ENCODE measurements at places on chromosomes 5 and 9. TPM values are rescaled to one million over a fixed set of nuclear protein-coding genes. Genes with fewer than 3 reads are reported as not detected.
A peak's percentile ranks its signal among the peaks of the same experiment; 100 is the strongest.

DNA sequence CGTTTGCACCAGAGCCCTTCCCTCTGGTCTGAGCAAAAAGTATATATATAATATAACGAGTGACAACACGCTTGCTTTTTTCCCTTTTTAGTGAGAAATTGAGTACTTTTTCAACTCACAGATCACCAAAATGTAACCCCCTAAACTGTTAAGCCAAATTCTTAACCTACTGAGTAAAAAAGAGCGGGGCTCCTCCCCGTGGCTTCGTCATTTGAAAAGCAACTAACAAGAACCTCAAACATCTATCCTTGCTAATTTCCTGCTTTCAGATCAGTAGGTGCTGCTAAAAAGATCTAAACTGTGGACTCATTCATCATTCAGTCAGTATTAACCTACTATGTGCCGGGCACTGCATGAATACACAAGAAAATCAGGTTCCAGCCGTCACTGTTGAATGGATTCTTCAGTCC, 1.0 kb upstream of the PTBP3 start:
- no peak for DNase-seq

GRCh38 chr9:1837453-1838084, 177.6 kb upstream of the SMARCA2 start:
- DNase-seq: no peak

Gene TCF7
- 2.9 TPM for total RNA-seq

GRCh38 chr9:7606591-7606990, 193.0 kb downstream of the DMAC1 start:
- no peak for DNase-seq

DNA sequence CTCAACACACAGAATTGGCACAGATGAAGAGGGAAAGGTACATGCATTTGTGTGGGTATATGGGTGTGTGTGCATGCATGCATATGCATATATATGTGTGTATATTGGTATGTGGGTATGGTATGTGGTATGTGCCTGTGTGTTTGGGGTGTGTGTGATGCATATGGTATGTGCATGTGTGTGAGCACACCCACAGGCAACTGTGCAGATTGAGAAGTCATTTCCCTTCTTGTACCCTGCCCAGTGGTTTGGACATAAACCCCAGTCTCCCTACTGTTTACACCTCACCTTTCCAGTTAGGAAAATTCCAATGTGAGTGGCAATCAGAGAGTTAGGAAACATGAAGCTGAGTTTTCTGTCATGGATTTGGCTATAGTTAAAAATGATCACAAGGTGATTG, 178.0 kb downstream of the NXNL2 start:
- no peak for DNase-seq

DNA sequence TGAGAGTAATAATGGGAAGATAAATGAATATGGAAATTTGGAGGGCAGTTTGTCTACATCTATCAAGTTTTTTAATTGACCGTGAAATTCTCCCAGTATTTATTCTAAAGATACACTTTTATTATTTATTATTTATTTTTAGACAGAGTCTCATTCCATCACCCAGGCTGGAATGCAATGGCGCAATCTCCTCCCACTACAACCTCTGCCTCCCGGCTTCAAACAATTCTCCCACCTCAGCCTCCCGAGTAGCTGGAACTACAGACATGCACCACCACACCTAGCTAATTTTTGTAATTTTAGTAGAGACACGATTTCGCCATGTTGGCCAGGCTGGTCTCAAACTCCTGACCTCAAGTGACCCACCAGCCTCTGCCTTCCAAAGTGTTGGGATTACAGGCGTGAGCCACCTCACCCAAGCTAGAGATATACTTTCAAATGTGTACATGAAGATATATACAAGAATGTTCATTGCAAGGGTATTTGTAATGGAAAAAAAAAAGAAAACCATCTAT, 97.7 kb upstream of the SLC12A2 start:
- no peak for DNase-seq

DNA sequence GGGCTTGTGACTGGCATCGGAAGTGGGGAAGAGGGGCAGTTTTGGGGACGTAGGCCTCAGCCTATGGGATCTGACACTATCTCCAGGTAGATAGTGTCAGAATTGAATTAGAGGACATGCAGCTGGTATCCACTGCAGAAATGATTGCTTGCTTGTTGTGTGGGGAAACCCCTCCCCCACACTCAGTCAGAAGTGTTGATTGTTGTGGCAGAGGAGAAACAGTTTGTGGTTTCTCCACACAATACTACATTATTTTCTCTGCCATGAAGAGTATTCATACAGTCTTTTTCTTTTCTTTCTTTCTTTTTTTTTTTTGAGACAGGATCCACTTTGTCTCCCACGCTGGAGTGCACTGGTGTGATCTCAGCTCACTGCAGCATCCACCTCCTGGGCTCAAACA, 113.9 kb downstream of the ARRDC3 start:
- DNase-seq: no peak

DNA sequence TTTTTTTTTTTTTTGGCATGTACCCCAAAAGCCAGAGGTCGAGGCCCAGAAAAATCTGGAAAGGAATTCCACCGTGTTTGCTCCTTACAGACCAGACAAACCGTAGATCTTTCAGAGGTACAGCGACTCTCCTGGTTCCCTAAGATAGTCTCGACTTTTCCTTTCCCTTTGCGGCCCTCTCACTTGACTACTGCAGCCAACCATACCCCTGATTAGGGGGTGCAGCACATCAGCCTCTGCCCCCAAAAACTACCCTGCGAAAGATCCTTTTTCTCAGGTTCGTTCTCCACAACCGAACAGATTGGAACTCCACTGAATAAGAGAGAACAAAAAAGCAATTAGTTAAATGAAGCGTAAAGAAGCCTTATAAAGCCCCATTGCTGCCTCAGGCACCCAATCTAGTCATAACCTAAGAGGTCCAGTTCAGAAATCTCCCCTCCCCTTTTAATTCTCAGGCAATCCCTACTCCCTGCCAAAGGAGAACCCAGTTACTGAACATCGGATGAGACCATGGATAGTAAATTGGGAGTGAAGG, 379 bp upstream of the TICAM2 start:
- DNase-seq: no peak

Gene WWC1
- total RNA-seq: 2.0 TPM

GRCh38 chr5:68215898-68216244, 315 bp downstream of the PIK3R1 start:
- DNase-seq: no peak

GRCh38 chr5:7925961-7926695, 57.2 kb downstream of the MTRR start:
- no peak for DNase-seq

Gene TMOD1
- 64.0 TPM for total RNA-seq

Gene MYO10
- total RNA-seq: 14.4 TPM

GRCh38 chr5:150473673-150474358, 24.3 kb upstream of the RPS14 start:
- DNase-seq: no peak

Gene MAP1B
- 61.6 TPM for total RNA-seq

Gene PCDHB15
- 3.4 TPM for total RNA-seq

GRCh38 chr5:59835800-59836199, 57.7 kb downstream of the PDE4D start:
- DNase-seq: no peak

Gene KCNV2
- not detected for total RNA-seq

GRCh38 chr9:137255448-137256114, 454 bp downstream of the NELFB start:
- DNase-seq: no peak

GRCh38 chr5:145237843-145238242, 597.3 kb downstream of the PRELID2 start:
- DNase-seq: no peak

Gene GRM6
- total RNA-seq: not detected

Gene FLT4
- 6.5 TPM for total RNA-seq

- DNase-seq: peak; percentile 96
Observed at GRCh38 chr9:121545875-121546423, 46.3 kb upstream of the GGTA1 start.

GRCh38 chr9:4581035-4581760, 80.9 kb upstream of the PLPP6 start:
- no peak for DNase-seq

Gene TRIM41
- 17.6 TPM for total RNA-seq

- no peak for DNase-seq
Observed at GRCh38 chr5:124274949-124275348, 471.5 kb downstream of the ZNF608 start.

DNA sequence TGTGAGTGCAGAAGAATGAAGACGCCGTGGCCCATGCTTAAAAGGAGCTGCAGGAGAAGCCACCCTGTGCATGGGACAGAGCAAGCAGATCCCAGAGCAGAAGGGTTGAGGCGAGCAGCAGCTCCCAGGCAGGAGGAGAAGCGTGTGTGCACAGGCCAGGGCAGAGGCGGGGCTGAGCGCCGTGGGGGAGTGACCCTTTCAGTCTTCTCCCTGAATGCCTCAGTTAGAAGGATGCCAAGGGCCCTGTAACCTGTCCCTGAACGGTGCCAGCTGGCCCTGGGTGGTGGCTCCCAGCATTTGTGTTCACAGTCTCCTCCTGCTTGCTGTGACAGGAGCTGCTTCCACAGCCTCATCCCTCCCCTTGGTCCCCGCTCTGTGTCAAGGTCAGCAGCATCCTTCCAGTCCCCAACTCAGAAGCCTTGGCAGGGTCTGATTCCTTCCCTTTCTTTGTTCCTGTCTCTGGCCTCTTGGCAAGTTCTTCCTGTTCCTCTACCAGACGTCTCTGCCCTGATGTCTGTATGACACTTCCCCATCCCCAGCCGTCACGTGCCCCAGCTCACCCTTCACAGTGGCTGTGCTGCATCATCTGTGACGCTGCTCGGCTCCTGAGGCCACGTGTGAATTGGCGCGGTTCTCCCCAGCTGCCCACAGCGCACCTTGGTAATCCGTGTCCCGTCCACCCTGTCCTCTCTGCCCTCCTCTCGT, 5.2 kb downstream of the EXOC3 start:
- DNase-seq: no peak

DNA sequence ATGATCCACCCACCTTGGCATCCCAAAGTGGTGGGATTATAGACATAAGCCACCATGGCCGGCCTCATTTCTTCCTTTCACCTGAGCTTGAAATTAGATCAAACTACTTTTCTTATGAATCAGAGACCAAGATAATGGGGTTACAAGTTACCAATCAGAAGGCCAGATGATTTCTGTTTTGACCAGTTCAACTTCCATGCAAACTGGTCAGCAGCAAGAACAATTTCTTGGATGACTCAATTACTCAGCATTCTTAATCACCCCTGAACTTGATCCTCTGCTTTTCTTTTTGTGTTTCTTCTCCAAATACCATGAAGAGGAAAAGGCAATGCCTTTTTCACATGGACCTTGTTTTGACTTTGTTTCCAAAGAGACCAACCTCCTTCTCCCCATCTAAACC, 10.0 kb upstream of the PLIN2 start:
- no peak for DNase-seq

- no peak for DNase-seq
Observed at GRCh38 chr9:83722726-83723495, 15.2 kb upstream of the UBQLN1 start.

GRCh38 chr5:122101636-122102285, 23.7 kb upstream of the LOX start:
- no peak for DNase-seq

Gene BTNL8
- not detected for total RNA-seq

Gene NOXA1
- total RNA-seq: 14.1 TPM

- DNase-seq: no peak
Observed at GRCh38 chr5:138527170-138527569, 15.9 kb downstream of the ETF1 start.

GRCh38 chr5:140165101-140165922, 9.7 kb upstream of the CYSTM1 start:
- DNase-seq: no peak

- DNase-seq: no peak
Observed at GRCh38 chr5:140221697-140222223, 46.8 kb downstream of the CYSTM1 start.

- no peak for DNase-seq
Observed at GRCh38 chr9:16268067-16268881, 602.2 kb downstream of the BNC2 start.

Gene HSPB3
- not detected for total RNA-seq

DNA sequence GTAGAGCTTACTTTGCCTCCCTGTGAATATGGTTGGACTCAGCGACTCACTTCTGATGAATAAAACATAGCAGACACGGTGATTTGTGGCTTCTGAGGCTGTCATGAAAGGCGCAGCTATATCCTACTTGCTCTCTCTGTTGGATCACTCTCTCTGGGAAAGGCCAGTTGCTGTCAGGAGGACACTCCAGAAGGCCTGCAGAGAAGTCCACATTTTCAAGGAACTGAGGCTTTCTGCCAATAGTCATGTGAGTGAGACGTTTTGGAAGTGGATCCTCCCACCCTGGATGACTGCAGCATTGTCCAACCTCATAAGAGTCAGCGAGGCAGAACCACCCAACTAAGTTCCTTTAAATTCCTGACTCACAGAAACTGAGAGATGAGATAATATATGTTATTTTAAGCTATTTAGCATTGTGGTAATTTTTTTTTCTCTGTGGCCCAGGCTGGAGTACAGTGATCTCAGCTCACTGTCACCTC, 156.0 kb upstream of the MAST4 start:
- DNase-seq: no peak

Gene FOXD1
- 0.08 TPM for total RNA-seq

DNA sequence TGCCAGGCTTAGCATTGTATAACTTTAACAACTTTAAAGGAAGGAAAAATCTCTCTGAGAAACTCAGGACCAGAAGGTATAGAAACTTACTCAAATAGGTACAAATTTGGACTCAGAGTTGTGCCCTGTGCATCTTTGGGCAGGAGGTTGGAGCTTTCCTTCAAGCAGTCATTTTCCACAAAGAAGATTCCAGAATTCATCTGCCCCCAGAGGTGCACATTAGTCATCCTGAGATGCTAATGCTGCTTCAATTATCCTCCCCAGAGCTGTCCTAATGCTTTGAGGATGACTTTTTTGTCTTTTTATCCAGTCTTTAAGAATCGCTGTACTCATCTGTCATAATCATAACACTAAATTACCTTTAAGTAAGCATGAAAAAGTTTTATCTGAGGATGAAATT, 243.0 kb upstream of the WWC1 start:
- DNase-seq: no peak

Measured in ovary (tissue), 10 donors.